Activated CD4-positive, alpha-beta T cell treated with anti-CD3 and anti-CD28 coated beads, Interleukin-2, amount 10 ng/mL, durations not matched to agents 7 days and 5 days (primary cell): ENCODE measurements at places on chromosomes 16 and 17.
A peak's percentile ranks its signal among the peaks of the same experiment; 100 is the strongest.

GRCh38 chr17:14209215-14209614 is 27.4 kb downstream of the CDRT15 start:
- no peak for DNase-seq

- DNase-seq, result no peak
These were observed 360.9 kb downstream of the GRIN2A start for GRCh38 chr16:9821331-9821730.

DNA sequence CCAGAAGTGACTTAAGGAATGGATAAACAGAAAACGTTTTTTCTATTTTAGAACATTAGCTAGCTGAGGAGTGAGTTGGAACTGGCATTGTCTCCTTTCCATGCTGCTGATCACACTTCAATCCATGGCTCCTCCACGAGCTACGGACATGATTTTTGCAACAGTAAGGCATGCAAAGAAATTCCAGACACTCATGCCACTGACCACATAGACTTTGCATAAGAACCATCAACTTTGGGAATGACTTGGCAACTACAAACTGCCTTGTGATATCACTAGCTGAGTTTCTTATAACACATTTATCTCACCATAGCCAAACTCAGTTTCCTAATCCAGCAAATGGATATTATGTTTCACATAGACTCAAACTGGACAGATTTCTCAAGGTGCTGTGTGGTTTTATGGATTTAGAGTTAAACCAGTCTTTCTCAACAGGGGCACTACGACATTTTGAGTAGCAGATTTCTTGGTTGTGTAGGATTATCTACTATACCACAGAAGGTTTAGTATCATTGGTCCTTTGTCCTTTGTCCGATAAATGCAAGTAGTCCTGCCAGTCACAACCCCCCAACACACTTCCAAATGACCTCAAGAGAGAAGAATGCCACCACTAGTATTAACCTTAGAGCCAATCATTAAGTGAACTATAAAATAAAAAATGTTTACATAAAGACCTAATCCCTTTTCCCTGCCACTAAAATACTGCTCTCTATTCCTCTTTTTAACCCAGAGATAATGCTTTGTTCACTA is 48.3 kb upstream of the C17orf78 start:
- DNase-seq, result no peak

DNA sequence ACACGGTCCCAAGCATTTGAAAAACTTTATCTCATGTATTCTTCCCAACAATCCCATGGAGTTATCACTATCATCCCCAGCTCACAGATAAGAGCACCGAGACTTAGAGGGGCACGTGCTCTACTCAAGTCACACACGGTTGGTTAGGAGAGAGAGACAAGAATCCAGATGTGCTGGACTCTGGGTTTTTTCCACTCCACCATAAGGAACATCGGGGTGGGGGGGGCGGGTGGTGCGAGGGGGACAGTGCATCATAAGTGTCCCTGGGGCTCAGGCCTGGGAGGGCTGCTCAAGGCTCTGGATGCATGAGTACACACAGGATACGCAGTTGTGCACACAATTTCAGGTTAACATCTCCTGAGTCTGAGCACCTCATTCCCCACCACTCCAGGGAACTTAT is 7.4 kb downstream of the CDC42EP4 start:
- no peak for DNase-seq

GRCh38 chr17:2017274-2017941 is 7.7 kb downstream of the RTN4RL1 start:
- DNase-seq, result no peak

DNA sequence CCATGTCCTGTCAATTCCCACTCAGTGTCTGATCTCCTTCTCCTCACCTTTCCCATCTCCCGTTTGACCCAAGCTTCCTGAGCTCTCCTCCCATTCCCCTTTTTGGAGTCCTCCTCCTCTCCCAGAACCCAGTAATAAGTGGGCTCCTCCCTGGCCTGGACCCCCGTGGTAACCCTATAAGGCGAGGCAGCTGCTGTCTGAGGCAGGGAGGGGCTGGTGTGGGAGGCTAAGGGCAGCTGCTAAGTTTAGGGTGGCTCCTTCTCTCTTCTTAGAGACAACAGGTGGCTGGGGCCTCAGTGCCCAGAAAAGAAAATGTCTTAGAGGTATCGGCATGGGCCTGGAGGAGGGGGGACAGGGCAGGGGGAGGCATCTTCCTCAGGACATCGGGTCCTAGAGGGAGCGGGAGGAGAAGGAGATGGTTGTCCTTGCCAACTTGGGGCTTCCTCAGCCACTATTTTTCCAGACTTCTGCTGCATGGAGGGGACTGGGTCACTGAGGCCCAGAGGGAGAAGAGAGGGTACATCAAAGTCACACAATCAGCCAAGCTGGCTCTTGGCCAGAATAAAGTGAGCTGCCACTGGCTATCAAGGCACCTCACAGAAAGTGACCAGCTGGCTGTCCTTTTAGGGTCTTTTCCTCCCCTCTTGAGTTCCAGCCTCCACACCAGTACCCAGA is 1.9 kb upstream of the TBC1D10B start:
- DNase-seq, result no peak

DNA sequence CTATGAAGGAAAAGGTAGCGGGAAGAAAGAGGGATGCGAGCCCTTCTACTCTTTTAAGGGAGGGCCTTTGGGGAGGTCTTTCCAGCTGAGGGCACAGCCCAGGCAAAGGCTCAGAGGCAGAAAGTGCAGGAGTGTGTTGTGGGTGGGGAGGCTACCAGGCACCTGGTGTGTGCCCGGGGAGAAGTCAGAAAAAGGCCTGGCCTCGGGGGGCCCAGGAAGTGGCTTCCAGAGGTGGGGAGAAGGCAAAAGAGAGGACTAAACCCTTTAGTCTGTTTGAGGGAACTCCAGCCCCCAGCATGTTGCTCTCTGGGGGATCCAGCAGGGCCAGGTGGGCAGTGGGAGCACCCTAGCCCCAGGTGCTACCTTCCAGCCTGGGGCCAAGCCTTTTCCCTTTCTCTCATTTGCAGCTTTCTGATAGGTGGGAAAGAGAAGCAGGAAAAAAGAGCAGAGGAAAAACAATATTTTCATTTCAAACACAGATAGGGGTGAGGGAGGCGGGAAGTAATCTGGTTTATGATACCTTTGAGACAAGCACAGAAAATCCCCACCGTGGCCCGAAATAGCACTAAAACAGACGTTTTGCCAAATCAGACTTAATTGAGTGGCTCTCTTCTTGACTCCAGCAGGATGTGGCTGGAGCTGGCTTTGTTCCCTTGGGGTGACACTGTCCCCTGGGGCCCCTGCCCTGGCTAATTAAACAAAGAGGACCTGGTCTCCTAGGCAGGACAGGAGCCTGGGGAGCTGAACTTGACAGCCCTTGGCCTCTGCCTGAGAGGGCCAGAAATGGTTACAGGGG is 10.4 kb downstream of the RAI1 start:
- no peak for DNase-seq

GRCh38 chr16:57284209-57284951 is at the start of gene PLLP:
TSS of gene PLLP (minus strand) at chr16:57284672. CDS start at chr16:57284540, 132 bp downstream.
- DNase-seq, result peak; percentile 30

GRCh38 chr16:14505846-14506245 is 124.2 kb downstream of the PARN start:
- no peak for DNase-seq

DNA sequence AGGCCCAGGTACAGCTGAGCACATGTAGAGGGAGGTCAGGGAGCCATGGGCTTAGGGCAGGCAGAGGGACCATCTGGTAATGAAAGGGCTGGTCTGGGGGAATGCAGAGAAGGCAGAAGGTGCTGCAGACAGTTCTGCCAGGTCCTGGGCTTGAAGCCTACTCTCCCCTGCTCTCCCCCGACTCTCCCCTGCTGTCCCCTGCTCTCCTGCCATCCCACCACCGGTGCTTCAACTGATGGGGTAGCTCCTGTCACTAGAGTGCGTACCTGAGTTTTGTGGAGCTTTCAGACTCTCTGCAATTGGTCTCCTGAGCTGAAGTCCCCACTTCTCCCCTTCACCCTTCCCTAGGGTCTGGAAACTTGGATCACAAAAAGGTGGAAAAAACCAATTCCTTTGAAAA is 37.3 kb upstream of the PHOSPHO1 start:
- DNase-seq, result no peak

DNA sequence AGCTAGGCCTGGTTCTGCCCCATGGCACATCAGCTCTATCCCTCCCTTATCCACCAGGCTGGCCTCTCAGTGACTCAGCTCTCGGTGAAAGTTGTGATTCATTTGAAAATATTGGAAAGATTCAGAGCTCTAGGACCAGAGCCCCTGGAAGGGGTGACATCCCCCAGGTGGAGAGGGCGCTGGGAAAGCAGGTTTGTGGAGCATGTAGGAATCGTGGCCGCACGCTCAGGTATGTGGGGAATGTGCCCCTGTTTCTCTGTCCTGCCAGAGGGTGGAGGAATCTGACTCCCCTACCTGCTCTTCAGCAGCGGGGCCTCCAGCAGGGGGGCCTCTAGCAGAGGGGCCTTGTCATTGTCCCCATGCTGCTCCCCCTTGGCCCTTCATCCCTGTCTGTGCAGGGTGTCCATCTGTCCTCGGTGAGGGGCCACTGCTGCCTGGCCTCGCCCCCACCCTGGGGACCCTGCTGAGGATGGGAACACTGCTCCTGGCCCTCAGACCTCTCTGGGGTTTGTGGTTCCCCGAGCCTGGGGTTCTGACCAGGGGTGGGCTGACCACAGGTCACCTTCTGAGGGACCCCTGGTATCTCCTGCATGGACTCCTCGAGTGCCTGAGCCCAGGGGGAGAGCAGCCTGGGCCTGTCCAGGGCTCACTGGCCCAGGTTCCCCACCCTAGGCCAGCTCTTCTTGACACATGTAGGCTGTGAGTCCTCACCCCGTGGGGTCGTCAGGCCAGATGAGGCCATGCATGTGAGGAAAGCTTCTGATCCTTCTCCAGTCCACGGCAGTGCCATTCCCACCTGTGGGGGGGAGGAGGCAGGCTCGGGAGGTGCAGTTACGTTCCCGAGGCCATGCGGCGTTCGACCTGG is 47.5 kb downstream of the NT5M start:
- DNase-seq, result no peak

- DNase-seq, result no peak
These were observed 17.2 kb downstream of the ADAM11 start for GRCh38 chr17:44775838-44776621.

DNA sequence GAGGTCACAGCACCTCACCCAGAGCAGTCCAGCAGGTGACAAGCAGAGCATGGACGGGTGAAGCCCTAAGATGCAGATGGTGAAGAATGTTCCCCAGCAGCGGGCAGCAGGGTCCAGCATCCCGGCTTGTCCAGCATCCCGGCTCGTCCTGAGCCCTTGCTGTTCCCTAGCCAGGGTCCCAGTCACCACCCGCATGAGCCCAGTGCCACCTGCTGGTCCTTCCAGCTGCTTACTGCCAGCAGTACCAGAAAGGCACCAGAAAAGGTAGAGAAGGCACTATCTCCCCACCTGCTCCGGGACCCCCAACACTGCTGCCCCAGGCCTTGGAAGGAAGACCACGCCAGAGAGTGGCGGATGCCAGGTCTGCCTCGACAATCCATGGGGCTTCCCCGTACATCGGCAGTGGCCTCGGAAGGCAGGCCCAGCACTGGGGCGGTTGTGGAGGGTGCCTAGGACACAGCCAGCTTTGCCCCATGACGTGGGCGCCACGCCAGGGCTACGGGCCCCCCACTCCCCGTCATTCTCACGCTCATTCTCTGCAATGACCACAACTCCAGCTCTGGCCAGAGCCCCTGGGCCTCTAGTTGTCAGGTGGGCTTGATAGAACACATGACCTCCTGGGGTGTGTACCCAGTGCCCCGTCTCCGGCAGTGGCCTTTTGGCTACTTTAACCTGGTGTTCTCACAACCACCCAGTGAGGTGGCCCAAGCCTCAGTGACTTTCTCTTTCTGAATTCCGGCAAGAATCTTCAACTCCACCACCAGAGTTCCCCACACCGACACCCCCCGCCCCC is 1.4 kb downstream of the CENPX start:
- peak; percentile 74 for DNase-seq

GRCh38 chr17:45828582-45829133 is 16.0 kb upstream of the SPPL2C start:
- DNase-seq, result no peak

- DNase-seq, result no peak
These were observed 14.4 kb downstream of the SDR42E1 start for GRCh38 chr16:81996664-81997509.

DNA sequence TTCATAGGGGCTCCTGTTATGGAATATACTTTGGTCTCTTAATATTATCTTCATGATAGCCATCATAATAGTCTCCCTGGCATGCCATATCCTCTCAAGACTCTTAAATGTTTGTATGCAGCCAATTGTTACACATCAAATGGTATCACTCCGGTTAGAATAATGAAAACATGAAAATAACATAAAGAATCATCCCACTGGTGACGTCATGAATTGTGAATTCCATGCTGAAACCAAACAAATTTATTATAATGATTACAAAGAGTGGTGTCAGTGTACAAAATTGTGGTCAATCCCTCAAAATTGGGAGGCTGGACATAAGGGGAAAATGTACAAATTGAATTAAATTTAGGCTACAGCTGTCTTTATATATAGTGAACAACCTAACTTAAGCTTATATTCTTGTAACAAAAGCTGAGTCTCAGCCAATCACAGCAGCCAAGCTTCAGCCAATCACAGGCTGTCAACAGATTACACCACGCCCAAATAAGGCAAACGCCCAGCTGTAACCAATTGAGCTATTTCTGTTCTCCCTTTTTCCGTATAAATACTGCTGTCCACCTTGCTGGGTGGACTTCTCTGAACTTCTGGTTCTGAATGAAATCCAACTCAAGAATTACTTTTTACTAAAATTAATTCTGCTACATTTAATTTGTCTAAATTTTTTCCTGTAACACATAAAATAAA is 156.1 kb downstream of the CHD9NB start:
- DNase-seq, result no peak

DNA sequence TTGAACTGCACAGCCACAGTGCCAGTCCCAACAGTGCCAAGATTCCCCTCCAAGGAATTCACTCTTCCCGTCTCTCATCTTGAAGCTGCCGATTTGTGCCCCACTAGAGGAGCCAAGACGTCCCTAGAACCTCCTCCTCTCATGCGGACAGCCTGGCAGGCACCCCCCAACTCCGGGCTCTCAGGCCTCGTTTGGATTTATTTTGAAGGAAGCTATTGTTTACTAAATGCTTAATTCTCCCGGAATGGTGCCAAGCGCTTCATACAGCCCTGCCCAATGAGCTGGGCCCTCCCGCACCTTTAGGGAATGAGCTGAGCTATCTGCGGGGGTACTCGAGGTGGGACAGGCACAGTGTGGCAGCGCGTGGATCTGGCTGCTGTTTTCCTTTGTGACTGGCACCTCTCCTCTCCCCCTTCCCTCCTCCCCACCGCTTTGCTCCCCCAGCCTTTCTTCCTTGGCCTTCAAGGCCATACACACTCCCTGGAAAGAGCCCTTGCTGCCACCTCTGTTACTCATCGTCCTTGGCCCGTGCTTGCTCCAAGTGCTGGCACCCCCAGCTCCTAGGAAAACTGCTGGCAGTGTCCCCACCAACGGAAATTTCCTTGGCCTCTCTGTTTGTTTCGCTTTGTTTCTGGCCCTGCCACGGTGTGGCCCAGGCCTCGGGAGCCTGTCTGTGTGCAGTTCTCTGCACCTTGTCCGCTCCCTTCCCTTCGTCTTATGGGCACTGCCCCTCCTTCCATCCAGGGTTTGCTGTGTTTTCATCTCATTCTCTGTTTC is 49.9 kb upstream of the CDR2 start:
- DNase-seq, result no peak

GRCh38 chr17:35127751-35128514 is 6.5 kb downstream of the FNDC8 start:
- DNase-seq, result no peak

- peak; percentile 15 for DNase-seq
These were observed 21.5 kb downstream of the PRCD start for GRCh38 chr17:76561332-76561731.
